Bronchial epithelial cell (primary cell): ENCODE measurements at places on chromosomes 2 and 18. TPM values are rescaled to one million over a fixed set of nuclear protein-coding genes. Genes with fewer than 3 reads are reported as not detected.

DNA sequence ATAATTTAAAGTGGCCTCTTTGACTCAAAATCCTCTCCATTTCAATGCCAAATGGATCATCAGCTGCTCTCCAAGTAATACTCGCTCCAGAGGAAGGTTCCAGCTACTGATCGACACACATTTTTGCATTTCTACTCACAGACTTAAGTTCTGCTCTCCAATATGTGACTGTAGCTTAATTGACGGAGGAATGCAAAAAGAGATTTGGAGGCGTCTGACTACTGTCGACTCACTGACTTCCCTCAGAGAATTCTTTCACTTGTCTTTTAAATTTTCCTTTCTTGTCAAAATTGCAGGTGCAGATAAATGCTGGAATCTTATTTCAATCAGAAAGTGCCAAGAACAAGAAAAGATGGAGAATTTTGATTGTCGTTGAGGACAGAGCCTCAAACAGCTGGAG lies 84.1 kb upstream of the PAPOLG start:
- DNase-seq, result no peak

Gene SERPINB2
- 50.5 and 64.6 TPM in 2 replicates for total RNA-seq

- DNase-seq, result no peak
Observed at GRCh38 chr2:159211447-159212396, 74.8 kb downstream of the WDSUB1 start.

Gene CFAP65
- total RNA-seq, result not detected in 2 replicates

GRCh38 chr18:32019251-32019948 lies 775 bp downstream of the RNF125 start:
- peak; percentile 24 for DNase-seq

Gene LINC00305
- not detected in 2 replicates for total RNA-seq
